Activated CD4-positive, alpha-beta memory T cell treated with anti-CD3 and anti-CD28 coated beads for 36 hours (primary cell): ENCODE measurements at places on chromosomes 13 and 19. TPM values are rescaled to one million over a fixed set of nuclear protein-coding genes. Genes with fewer than 3 reads are reported as not detected.
A peak's percentile ranks its signal among the peaks of the same experiment; 100 is the strongest.

GTPBP3 gene
- 37.7 TPM for total RNA-seq

COX7A1 gene
- not detected for total RNA-seq

KLF12 gene
- total RNA-seq: 25.5 TPM

ODAD3 gene
- 0.15 TPM for total RNA-seq

GJB2 gene
- 5.0 TPM for total RNA-seq

GRCh38 chr19:15113245-15114152 lies 6.3 kb downstream of the SYDE1 start:
- no peak for DNase-seq

DNA sequence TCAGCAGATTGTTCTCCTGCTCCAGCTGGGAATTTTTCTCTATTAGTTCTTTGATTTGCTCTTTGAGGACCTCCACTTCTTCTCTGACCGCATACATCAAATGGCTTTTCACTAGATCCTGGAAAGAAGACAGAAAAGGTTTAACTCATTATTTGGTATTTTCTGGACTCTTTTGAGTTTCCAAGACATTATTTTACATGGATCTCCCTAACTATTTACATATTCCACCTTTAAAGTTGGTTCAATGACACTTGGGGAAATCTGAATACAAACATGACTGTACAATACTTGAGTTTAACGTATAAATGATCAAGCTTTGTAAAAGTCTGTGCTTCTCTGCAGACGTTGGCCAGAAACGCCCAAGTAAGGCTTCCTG lies 61.1 kb downstream of the SERP2 start:
- no peak for DNase-seq

DNA sequence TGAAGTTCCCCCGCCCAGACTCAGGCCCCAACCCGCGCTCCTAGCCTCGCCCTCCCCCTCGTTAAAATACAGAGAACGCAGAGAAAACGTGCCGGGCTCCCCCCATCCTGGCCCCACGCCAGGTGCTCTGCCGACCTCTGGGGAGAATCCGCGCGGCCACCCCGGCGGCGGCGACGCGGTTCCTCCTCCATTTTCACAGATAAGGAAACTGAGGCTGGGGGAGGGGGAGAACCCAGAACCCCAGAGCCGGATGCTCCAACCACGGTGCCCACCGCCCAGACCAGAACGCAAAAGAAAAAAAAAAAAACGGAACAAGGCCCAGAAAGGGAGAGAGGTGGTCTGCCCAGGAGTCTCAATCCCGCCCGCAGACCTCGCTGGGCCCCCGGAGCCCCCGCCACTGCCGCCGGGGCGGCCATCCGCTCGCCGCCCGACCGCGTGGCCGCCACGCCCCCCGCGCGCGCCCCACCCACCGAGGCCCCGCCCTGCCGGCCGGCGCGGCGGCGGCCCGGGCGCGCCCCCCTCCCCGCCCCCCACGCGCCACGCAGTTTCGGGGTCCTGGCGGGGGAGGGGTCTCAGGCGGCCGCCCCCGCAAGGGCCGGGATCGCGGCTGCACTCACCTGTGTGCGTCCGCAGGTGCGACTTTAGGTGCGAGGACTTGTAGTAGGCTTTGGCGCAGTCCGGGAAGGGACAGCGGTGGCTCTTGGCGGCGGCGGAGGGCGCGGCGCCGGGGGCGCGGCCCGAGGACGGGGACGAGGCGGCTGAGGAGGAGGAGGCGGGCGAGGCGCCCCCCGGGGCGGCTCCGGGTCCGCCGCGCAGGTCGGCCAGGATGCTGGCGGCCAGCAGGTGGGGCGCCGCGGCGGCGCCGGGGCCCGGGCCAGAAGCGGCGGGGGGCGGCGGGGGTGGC lies 703 bp downstream of the KLF16 start:
- peak; percentile 61 for DNase-seq

DNA sequence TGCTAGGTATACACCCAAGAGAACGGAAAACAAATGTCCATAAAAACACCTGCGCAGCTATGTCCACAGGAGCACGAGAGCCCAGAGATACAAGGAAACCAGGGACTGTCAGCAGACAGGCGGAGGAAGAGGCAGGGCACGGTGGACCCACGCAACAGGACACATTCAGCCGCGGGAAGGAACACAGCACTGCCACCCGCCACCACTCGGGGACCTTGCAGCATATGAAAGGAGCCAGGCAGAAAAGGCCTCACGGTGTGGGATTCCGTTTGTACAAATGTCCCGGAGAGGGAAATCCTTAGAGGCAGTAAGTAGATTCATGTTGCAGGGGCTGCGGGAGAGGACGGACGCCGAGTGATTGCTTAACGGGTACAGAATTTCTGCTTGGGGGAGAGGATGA lies 7.8 kb downstream of the HSPBP1 start:
- DNase-seq: no peak

DNA sequence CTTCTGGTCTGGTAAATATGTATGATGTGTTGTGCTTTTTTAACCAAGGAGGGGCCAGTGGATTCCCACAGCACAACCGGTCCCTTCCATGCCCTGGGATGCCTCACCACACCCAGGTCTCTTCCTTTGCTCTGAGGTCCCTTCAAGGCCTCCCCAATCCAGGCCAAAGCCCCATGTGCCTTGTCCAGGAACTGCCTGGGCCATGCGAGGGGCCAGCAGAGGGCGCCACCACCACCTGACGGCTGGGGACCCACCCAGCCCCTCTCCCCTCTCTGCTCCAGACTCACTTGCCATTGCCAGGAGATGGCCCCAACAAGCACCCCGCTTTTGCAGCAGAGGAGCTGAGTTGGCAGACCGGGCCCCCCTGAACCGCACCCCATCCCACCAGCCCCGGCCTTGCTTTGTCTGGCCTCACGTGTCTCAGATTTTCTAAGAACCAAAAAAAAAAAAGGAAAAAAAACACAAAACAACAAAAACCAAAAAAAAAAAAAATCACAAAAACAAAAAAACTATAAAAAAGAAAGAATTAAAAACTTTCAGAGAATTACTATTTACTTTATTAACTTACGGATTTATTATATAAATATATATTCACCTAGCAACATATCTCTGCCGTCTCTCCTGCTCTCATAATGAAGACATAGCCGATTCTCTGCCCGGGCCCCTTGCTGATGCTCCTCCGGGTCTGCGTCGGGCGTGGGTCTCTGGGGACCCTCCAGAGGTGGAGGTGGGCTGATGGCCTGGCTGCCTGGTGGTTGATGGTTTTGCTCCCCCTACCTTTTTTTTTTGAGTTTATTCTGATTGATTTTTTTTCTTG lies 14.4 kb downstream of the CAPN12 start:
- peak; percentile 86 for DNase-seq

DNA sequence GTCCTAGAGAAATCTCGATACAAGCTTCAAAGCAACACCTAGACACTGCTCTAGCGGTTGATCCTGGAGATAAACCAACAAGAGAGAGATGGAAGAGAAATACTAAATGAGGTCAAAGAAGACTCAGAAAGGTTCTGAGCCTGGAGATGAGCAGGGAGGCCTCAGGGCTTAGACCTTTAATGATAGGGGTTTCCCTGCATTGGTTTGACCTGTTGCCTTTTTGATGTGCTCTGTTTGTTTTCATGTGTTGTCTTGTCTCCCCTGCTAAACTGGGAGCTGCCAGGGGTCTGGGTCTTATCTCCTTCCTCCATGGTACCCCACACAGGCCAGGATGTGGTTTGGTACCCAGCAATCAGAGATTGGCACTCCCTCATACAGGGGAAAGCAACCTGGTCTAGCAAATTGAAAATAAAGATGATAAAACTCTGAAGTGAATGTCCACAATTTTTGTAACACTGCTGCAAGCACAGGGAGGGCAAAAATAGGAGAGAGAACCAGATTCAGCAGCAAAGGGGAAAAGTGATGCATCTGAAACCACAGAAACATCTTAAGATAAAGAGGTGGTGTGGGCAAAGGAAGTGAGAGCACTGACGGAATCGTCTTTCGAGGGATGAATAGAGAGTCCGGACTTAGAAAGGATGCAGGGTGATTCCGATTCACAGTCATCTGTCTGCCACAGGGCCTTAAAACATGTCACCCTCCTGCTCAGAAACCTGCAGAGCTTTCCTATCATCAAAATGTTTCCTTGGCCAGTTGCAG lies 3.5 kb downstream of the FFAR2 start:
- DNase-seq: peak; percentile 63
